ENCODE measurements at places on chromosomes 1 and 21. TPM values are rescaled to one million over a fixed set of nuclear protein-coding genes. Genes with fewer than 3 reads are reported as not detected.

Gene FCRL1
- not detected for total RNA-seq

Gene TPTE
- total RNA-seq = not detected

Gene LGR6
- total RNA-seq = 1.3 TPM

Gene ETV3L
- total RNA-seq = not detected

Gene LAMC1
- total RNA-seq = 45.7 TPM

Gene OR2T35
- total RNA-seq = not detected

Gene NEGR1
- total RNA-seq = 34.7 TPM

Data from parietal lobe (tissue), 2 donors.